Dermis lymphatic vessel endothelial cell (primary cell): ENCODE measurements at places on chromosomes 6 and 20. TPM values are rescaled to one million over a fixed set of nuclear protein-coding genes. Genes with fewer than 3 reads are reported as not detected.

The GHRH gene
- total RNA-seq: not detected in 2 replicates

The WFDC9 gene
- not detected in 2 replicates for total RNA-seq

The ZKSCAN4 gene
- total RNA-seq: 2.7 and 5.4 TPM in 2 replicates

The PRICKLE4 gene
- total RNA-seq: 6.3 and 6.9 TPM in 2 replicates

The LTB gene
- 2.9 and 3.2 TPM in 2 replicates for total RNA-seq

The MYB gene
- total RNA-seq: under 0.01 TPM in 1 of 2 replicates, not detected in the other

The ADGB gene
- total RNA-seq: not detected in 2 replicates

The TREM2 gene
- not detected in 2 replicates for total RNA-seq

The GPX5 gene
- total RNA-seq: not detected in 2 replicates

The RAD21L1 gene
- total RNA-seq: not detected in 2 replicates

The PSORS1C1 gene
- 3.7 and 4.0 TPM in 2 replicates for total RNA-seq

The NKX2-4 gene
- not detected in 2 replicates for total RNA-seq

The CEP57L1 gene
- 8.9 and 18.8 TPM in 2 replicates for total RNA-seq

The KCNQ2 gene
- not detected in 2 replicates for total RNA-seq

The EDN1 gene
- 34.1 and 88.5 TPM in 2 replicates for total RNA-seq

The RAET1L gene
- total RNA-seq: not detected in 2 replicates

The LKAAEAR1 gene
- total RNA-seq: 0.17 TPM in 1 of 2 replicates, not detected in the other

The ZNF334 gene
- 0.22 and 0.34 TPM in 2 replicates for total RNA-seq

The BMP7 gene
- not detected in 2 replicates for total RNA-seq

The PRSS35 gene
- total RNA-seq: not detected in 2 replicates

The COL12A1 gene
- 1.7 and 2.5 TPM in 2 replicates for total RNA-seq

The BFSP1 gene
- total RNA-seq: 1.8 and 2.1 TPM in 2 replicates

The L3MBTL3 gene
- 57.7 and 67.6 TPM in 2 replicates for total RNA-seq

The NKAIN4 gene
- not detected in 2 replicates for total RNA-seq

The NEURL2 gene
- total RNA-seq: 2.6 and 3.7 TPM in 2 replicates

The DTNBP1 gene
- total RNA-seq: 7.8 and 10.8 TPM in 2 replicates

The CAGE1 gene
- 0.11 and 0.17 TPM in 2 replicates for total RNA-seq

The ACTR5 gene
- total RNA-seq: 6.6 and 8.3 TPM in 2 replicates

The SCRT2 gene
- not detected in 2 replicates for total RNA-seq

The MYLK2 gene
- total RNA-seq: 9.8 and 19.2 TPM in 2 replicates

The FAM83B gene
- not detected in 2 replicates for total RNA-seq

The LY6G6C gene
- not detected in 2 replicates for total RNA-seq

The VGLL2 gene
- not detected in 2 replicates for total RNA-seq

The HLA-DMB gene
- total RNA-seq: 0.22 and 0.34 TPM in 2 replicates

The GLP1R gene
- total RNA-seq: not detected in 2 replicates

The ZKSCAN8 gene
- 13.7 and 19.5 TPM in 2 replicates for total RNA-seq

The PSMB1 gene
- total RNA-seq: 249 and 345 TPM in 2 replicates

The PLN gene
- under 0.01 TPM in 1 of 2 replicates, not detected in the other for total RNA-seq

The PAK5 gene
- not detected in 2 replicates for total RNA-seq

The INSM1 gene
- not detected in 2 replicates for total RNA-seq

The TMEM217 gene
- 5.8 and 6.8 TPM in 2 replicates for total RNA-seq

The POLR1C gene
- total RNA-seq: 31.1 and 42.1 TPM in 2 replicates

The OR2B6 gene
- total RNA-seq: 0.09 TPM in 1 of 2 replicates, not detected in the other

The MROH8 gene
- 0.98 and 1.4 TPM in 2 replicates for total RNA-seq
